ENCODE measurements at places on chromosomes 5 and 9. TPM values are rescaled to one million over a fixed set of nuclear protein-coding genes. Genes with fewer than 3 reads are reported as not detected.

GRCh38 chr5:43294226-43294625 lies 19.0 kb downstream of the HMGCS1 start:
- no peak for DNase-seq
- H3K4me1 ChIP-seq, result no peaks in the 10 kb centered on the region
- H3K36me3 ChIP-seq, result no peaks in the 10 kb centered on the region
- H3K27ac ChIP-seq, result no peak overlapping the region
- H3K4me3 ChIP-seq, result no peak overlapping the region
- H3K27me3 ChIP-seq, result no peaks in the 10 kb centered on the region

Gene ZDHHC11
- 14.4 TPM for total RNA-seq

Gene PCDHGA9
- total RNA-seq, result 18.7 TPM

Gene KIAA0825
- 3.1 TPM for total RNA-seq

Gene NFIB
- total RNA-seq, result 106 TPM

Measured in uterus (tissue), 4 donors.